ENCODE measurements at places on chromosomes 5 and 9.

DNA sequence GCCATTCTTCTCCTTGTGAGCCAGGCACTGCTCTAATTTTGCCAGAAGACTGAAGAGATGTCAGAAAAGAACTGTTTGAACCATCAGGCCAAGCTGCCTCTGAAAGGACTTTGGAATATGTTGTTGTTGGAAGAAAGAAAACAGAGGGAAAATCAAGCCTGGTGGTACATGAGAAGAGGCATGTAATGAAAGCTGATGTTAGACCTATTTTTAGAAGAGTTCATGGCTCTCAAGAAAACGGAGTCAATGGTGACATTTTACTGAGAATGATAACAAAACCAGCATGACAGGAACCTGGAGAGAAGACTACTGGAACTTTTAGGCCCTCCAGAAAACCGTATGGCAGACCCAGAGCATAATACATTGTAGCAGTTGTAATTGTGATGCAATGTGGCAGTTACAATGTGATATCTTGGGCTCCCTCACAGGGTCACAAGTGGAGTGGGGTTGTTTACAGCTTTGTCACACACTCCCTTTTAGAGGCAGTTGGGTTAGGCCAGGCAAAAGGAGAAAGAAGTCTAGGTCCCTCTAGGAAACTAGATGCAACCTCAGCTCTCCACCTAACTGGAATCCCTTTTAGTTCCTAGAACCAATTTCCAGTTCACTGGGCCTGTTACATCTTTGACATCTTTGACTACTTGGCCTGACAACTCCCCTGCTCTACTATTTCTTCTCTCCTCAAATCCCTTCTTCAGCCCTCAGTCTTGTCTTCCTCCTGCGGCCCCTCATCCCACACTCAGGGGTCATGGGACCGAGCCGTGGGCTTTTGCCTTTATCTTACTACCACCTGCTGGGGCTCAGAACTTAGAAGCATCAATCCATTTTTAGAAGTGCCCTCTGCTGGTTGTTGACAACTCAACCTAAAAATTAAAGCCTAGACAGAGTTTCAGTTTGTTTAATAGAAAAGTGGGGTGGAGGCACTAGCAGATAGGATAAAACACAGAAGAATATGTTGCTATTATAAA is 61.2 kb upstream of the JAK2 start:
- DNase-seq = no peak

GRCh38 chr9:26567976-26568375 is 324.6 kb downstream of the CAAP1 start:
- DNase-seq = no peak

GRCh38 chr5:131814990-131815389 is 18.2 kb upstream of the FNIP1 start:
- DNase-seq = no peak

- DNase-seq = no peak
Observed at GRCh38 chr5:57770039-57770438, 287.4 kb upstream of the ACTBL2 start.

DNA sequence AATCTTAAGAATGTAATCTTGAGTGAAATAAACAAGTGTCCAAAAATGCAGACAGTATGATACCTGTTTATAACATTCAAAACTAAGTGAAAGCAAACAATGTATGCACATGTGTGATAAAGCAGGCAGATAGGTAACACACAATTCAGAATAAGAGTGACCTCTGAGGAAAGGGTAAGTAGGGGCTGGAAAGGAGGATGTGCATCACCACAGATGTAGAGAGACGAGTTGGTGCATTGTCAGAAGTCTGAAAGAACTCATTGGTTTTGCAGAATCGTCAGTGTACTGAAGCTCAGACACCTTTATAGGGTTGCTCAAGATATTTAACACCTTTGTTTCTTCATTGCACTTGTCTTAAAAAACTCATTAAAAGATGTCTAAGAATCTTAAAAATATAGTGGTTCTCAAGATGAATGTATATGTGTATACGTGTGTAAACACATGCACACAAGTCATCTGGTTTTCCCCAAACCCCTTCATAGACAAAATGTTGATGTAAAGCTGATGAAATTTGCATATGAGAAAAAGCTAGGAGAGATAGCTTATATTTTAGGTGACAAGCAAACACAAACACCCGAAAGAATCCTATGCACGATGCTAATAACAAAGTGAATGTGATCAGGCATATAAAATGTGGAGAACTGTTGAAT is 197.6 kb upstream of the MEF2C start:
- DNase-seq = no peak

- DNase-seq = no peak
Observed at GRCh38 chr5:80251636-80252035, 4.2 kb downstream of the SERINC5 start.

DNA sequence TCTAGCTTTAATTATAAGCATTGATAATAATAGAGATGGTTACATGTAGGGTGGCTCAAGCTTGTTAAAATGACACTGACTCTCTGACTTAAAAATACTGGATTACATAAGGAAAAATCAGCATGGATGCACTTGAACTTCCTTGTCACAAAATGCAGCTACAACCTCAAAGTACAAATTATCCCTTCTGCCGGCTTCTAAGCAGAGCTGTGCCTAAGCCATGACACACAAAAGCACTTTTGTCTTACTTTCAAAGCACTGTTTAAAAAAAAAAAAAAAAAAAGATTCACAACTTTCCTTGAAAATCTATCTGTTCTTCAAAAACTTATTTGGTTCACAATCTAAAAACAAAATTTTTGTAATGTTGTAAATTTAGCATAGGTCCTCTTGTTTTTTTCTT is 36.4 kb upstream of the ZFAND5 start:
- DNase-seq = no peak

- no peak for DNase-seq
Observed at GRCh38 chr9:108444400-108445358, 411.1 kb downstream of the ACTL7B start.

GRCh38 chr5:148639081-148639480 is 15.2 kb downstream of the HTR4 start:
- no peak for DNase-seq

GRCh38 chr9:133761641-133762248 is 23.6 kb upstream of the SARDH start:
- DNase-seq = no peak

DNA sequence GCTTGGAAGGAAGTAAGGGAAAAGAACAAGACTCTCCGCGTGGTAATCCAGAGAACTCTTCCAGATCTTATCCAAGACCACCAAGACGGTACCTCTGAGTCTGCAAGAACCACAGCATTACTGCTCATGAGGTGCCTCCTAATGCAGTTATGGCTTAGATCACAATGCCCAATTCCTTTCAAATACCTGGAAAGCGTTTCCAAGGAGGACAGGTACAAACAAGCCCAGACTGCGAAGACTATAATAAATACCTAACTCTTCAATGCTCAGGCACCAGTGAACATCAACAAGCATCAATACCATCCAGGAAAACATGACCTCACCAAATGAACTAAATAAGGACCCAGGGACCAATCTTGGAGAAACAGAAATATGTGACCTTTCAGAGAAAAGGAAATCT is 325.5 kb downstream of the CWC27 start:
- DNase-seq = no peak

- no peak for DNase-seq
Observed at GRCh38 chr5:53826504-53826903, 266.1 kb downstream of the NDUFS4 start.

DNA sequence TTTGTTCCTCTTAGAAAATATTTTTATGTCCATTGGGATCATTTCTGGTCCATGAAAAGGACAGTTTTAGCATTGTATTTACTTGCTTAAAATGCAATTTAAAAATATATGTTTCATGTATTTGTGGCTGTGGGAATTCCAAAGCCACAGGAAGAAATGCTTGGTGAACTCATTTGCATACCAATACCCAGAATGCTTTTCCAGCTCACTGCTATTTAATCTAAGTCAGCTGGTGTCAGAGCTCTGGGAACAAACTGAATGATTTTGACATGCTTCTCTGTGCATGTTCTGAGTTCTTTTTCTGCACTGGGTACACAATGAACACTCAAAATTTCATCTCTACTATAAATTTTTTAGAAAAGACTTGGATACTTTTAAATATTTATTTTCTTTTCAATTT is 482.8 kb upstream of the ARRDC3 start:
- DNase-seq = no peak

DNA sequence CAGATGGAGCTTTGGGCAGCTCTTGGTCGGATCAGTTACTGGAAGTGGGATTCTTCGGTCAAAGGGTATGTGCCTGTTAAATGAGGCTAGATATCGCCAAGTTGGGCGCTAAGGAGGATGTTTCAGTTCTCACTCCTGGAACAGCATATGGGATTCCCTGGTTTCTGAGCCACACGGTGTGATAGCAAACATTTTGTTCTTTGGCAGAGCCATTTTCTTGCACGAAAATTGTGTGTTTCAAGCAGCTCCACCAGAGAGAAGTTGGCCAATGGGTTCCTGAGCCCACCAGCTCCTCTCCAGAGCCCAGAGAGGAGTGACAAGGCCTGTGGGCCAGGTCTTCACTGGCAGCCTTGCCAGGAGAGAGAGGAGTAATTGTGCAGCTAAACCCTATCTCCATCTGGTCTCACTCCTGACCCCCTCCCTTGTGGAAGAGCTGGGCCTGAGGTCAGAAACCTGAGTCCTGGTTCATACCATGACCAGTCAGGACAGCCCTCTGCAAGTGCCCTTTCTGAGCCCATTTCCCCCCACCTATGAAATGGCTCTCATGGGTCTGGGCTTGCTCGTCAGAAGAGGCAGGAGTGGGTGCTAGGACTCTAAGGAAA is 10.7 kb upstream of the SLC6A7 start:
- DNase-seq = no peak

DNA sequence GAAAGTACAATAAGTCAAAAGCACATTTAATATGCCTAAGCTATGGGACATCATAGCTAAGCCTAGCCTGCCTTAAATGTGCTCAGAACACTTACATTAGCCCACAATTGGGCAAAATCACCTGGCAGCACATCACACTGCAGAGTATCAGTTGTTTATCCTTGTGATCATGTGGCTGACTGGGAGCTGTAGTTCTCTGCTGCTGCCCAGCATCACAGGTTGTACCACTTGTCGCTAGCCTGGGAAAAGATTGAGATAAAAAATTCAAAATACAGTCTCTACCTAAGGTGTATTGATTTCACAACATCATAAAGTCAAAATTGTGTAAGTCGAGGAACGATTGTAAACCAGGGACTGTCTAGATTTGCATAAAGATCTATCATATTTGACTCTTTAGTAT is 58.6 kb downstream of the CAMK4 start:
- DNase-seq = no peak

DNA sequence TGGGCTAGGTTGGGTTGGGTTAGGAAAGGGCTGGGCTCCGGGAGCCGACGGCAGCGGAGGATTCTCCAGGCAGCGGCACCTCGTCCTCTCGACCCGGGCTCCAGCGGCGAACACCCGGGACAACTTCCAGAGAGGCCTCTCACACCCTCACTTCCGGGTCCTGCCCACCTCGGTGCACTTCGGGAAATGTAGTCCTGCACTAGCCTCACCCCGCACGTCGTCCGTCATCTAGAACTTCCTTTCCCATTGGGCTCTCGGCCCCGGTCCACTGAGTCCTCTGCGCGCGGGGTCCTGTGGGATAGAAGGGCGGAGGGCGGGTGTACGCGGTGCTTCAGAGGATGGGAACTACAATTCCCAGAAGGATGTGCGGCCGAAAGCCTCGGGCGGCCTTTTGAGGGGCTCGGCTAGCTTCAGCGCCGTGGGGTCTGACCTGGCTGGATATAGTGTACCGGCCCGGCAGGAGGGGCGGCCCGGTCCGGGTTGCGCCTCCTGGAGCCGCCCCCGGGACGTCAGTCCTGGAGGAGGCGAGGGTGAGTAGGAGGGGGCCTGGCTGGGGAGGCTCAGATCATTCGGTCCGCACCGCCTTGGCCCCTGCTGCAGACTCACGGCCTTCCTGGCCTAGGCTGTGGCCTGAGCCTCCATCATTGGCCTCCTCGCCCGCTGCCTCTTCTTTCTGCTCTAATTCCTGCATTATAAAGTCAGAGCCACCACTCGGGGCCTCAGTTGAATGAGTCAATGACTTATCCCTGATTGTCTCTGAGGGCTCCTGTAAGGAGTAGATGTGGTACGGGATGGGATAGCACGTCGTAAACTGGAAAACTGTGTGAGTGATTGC is at the start of the genes ERP44 and INVS:
ERP44 (minus strand) TSS at position 114 of the 835 bp plus-strand sequence. CDS start 160 bp downstream, outside the sequence.
INVS (plus strand) TSS at position 357 of the 835 bp plus-strand sequence. CDS start 5,279 bp downstream, outside the sequence.
- DNase-seq = peak; percentile 84

DNA sequence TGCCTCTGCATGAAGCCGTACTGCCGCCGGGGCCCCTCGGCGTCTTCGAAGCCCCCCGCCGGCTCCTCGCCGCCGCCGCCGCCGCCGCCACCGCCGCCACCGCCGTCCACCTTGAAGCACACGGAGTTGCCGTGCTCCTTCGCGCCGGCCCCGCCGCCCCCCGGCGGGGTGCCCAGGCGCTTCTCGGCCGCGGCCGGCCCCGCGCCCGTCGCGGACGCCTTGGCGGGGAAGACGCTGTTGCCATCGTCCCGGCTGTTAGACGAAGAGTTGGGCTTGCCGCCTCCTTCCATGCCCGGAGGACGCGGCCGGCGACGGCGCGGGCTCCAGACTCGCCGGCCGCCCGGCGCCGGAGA is 400 bp downstream of the HCN1 start:
- no peak for DNase-seq

- DNase-seq = no peak
Observed at GRCh38 chr5:81435023-81435422, 41.1 kb upstream of the ACOT12 start.

- DNase-seq = no peak
Observed at GRCh38 chr9:87650611-87651295, 75.2 kb upstream of the CTSL start.

DNA sequence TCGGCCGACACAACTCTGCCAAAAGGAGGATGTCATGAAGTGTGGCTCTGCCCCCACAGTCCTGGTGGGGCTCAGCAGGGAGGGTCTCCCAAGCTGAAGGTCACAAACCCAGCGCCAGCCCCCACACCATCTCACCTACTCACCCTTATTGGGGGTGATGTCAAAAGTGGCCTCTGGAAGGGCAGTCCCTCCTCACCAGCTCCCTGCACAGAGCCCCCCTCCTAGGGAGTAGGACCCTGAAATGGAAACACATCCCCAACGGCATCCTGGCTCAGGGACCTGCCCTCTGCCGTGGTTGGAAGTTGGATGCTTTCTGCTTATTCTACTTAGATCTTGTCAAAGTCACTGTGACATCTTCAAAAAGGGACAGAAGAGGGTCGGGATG is 89.5 kb downstream of the NSUN2 start:
- no peak for DNase-seq
